ENCODE measurements at places on chromosomes 7 and 10.

GRCh38 chr7:31310321-31310935 lies 30.1 kb downstream of the NEUROD6 start:
- no peak for DNase-seq

DNA sequence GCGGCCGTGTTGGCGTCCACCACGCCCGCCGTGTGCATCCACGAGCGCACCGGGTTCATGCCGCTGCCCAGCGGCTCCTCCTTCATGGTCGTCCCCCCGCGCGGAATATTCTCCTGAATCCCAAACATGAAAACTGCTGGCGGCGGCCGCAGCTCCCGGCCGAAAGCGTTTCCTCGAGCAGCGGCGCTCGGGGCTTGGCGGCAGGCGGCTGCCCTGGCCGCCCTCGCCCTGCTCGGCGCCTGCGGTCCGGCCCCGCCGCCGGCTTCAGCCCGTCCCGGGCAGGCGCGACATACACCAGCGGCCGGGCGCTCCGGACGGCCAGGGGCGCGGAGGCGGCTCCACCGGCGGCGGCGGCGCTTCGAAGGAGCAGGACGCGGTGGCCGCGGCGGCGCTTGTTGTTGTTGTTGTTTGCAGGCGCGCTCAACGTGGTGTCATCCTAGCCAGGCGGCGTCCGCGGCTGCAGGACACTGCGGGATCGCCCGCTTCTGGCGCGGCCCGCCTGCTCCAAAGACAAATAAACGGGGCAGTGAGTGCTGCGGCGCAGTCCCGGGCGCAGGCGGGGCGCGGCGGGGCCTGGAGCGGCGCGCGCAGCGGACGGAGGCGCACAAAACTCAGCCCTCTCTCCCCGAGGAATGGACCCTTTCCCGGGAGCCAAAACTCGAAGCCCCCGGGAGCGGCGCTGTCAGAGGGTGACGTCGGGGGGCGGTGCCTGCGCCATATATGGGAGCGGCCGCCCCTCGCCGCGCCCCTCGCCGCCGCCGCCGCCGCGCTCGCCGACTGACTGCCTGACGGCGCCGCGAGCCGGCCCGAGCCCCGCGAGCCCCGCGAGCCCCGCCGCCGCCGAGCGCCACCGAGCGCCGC lies at the start of gene EBF3:
Gene EBF3, minus strand, starts transcription at position 634 of the 861 bp plus-strand sequence. Its CDS starts 506 bp downstream, at position 128.
- peak; percentile 91 for DNase-seq

DNA sequence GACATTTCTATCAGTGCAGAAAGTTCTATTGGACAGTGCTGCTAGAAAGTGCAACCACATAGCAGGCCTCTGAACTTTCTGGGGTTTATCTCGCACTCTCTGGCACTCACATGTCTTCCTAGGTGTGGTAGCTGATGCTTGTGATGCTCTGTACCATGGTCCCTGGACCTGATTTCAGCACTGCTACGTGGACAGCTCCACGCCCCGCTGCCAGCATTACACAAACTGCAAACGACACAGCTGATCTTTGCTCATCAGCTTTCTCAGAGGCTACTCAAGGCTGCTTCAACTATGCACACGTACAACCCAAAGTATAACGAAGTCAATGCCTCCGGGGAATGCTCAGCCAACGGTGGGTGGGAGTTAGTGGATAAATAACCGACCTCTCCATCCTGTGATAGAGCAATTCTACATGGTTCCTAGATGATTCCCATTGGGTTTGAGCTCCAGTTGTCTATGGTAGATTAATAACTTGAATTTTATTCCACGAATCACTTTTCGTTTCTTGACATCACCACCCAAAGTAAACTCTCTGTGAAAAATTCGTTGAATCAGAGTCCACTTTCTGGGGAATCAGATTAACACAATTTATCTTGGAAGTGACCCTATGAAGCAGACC lies 302.5 kb downstream of the ACTR3B start:
- no peak for DNase-seq

DNA sequence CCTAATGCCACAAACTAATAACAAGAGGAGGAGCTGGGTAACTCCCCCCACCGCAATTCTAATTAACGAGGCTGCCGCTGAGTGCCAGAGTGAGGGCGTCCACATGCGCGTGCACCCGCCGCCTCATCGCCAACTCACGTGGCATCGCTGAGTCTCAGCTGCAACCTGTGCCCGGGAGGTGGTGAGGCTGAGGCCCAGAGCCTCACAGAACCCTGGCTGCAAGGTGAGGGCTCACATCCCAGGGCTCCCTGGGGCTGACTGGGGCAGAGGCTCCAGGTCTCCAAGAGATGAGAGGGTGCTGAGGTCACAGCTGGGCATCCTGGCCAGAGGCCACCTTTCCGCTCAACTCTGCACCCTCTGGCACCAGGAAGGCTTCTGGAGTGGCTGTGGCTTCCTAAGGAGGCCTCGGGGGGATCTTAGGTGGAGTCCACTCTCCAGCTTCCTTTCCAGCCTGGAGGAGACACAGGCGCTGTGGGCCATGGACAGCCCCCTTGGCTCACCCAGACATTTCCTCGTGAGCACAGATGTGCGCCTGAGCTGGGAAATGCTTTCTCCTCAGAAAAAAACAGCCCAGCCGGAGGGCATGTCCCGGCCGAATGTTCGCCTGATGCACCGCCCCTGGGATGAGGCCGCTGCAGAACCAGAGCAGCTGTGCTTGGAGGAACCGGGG lies 242.6 kb downstream of the MAD1L1 start:
- DNase-seq = no peak

- DNase-seq = no peak
Measured at GRCh38 chr7:128233471-128233870, 7.6 kb upstream of the LEP start.

DNA sequence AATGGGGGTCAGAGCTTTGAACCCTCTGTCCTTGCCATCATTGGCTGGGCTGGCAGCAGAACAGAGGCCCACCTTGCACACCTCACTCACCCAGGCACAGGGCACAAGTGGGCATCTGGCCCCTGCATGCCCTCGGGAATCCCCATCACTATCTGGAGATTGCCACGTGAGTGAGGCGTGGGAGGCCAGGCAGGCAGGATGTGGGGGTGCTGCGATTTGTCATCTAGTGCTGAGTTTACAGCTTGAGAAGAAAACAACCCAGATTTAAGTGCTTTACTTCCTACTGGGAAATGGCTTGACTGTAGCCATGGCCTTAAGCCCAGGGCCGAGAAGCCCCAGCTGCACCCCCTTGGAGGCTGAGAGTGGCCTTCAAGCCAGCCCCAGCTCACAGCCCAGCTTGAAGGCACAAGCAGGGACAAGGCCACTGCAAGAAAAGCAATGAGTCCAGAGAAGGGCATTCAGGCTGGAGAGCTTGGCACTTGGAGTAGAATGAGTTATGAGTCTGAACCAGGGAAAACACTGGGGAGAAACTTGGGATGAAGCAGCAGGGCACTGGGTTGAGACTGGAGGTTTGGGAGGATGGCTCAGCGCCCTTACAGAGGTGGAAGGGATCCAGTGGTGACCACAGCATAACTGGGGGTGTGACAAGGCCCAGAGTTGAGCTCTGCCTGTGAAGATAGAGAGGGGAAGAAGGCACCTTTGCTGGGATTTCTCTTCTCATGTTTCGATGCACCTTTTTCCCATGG lies 123.0 kb downstream of the CXCL12 start:
- peak; percentile 53 for DNase-seq

- DNase-seq = no peak
Measured at GRCh38 chr10:5168897-5169420, 16.0 kb downstream of the AKR1C8 start.

GRCh38 chr7:78224923-78225322 lies 426.4 kb downstream of the PHTF2 start:
- DNase-seq = no peak

DNA sequence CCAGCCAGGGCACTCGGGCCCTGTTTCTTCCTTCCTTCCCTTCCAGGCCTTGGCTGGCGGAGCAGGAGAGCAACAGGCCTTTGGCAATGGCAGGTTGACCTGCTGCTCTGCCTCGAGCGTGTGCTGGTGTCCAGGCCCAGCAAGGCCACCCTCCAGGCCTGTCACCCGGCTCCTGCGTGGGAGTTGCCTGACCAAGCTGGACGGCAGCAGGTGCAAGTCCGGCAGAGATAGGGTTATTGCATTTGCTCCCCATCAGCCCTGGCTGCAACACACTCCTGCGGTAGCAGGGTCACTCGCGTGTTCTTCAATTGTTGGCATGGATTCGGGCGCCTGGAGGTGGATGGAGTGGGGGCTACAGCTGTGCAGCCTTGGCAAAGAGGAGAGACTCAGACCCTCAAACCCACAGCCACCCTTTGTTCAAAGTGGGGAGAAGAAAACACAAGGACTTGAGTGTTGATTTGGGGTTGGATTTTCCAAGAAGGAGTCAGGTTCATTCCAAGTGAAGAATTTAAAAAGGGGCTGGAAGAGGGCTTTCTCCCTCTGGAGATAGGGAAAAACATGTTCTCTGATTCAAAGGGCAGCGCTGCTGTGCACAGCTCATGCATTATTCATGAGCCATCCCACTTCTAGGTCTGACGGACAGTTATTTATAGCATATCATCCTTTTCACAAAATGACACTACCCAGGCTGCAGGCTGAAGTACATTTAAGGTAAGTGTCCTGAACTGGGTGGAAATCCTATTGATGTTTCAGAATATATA lies 64.2 kb upstream of the PITRM1 start:
- no peak for DNase-seq

- DNase-seq = peak; percentile 64
Measured at GRCh38 chr7:76359978-76360638, 1.3 kb upstream of the YWHAG start.

DNA sequence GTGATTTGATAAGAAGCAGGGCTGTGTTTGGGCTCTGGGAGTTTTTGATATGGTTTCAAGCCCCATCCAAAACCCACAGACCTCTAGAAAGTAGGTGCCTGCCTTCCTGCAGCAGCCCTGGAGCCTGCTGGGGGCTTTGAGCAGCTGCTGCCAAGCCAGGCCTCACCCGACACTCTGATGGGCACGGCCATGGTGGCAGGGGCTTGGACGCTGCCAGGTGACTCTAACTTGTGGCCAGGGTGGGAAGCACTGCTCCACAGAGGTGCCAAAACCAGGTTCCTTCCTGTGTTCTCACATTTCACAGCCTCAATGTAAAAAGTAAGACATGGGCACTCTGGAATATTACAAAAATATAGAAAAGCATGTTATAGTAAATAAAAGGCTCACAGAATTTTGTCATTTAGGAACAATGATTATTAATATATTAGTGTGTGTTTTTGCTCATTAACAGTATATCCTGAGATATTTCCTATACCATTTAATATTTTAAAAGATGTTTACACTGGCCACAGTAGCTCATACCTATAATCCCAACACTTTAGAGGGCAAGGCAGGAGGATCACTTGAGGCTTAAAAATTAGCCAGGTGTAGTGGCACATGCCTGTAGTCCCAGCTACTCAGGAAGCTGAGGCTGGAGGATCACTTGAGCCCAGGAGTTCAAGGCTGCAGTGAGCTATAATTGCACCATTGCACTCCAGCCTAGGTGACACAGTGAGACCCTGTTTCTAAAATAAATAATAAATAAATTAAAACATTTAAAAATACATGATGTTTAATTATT lies 95.1 kb downstream of the EGFR start:
- DNase-seq = no peak

DNA sequence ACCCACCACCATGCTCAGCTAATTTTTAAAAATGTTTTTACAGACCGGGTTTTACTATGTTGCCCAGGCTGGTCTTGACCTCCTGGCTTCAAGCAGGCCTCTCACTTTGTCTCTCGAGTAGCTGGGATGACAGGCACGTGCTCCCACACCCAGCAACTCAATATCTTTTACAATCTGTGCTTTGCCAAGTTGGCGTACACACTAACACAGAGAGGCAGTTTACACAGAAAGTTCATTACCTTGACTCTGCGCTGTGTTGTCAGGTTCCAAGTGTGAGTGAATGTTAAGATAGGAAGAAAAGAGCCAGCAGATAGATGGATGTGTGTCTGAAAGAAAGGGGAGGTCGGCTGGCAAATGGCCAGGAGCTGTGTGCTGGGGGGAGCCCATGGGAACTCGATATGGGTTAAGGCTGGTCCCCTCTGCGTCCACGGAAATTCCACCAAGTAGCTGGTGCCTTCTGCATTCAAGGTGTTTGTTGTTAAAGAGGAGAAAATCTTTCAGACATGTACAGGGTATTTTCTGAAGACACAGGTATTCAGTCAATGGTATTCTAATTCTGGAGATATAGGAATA lies 299.8 kb downstream of the CAMK1D start:
- no peak for DNase-seq

- DNase-seq = peak; percentile 82
Measured at GRCh38 chr10:132319853-132320653, 11.9 kb upstream of the LRRC27 start.

- DNase-seq = no peak
Measured at GRCh38 chr7:105002-105401, 87.4 kb upstream of the FAM20C start.

GRCh38 chr10:19904202-19904661 lies 88.0 kb downstream of the PLXDC2 start:
- DNase-seq = peak; percentile 18

- no peak for DNase-seq
Measured at GRCh38 chr10:88457660-88458059, 125.5 kb downstream of the RNLS start.

GRCh38 chr7:25402532-25402931 lies 174.2 kb upstream of the NPVF start:
- DNase-seq = peak; percentile 5

DNA sequence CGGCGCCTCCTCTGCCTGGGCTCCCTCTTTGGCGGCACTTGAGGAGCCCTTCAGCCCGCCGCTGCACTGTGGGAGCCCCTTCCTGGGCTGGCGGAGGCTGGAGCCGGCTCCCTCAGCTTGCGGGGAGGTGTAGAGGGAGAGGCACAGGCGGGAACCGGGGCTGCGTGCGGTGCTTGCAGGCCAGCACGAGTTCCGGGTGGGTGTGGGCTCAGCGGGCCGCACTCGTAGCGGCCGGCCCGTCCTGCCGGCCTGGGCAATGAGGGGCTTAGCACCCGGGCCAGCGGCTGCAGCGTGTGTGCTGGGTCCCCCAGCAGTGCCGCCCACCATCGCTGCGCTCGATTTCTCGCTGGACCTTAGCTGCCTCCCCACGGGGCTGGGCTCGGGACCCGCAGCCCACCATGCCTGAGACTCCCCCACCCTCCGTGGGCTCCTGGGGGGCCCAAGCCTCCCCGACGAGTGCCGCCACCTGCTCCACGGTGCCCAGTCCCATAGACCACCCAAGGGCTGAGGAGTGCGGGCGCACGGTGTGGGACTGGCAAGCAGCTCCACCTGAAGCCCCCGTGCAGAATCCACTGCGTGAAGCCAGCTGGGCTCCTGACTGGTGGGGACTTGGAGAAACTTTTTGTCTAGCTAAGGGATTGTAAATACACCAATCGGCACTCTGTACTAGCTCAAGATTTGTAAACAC lies 73.8 kb upstream of the KMT2E start:
- DNase-seq = no peak

Measured in cardiac fibroblast (primary cell).